ENCODE measurements at places on chromosomes 16 and 17. TPM values are rescaled to one million over a fixed set of nuclear protein-coding genes. Genes with fewer than 3 reads are reported as not detected.

SRCAP gene
- total RNA-seq = 75.4 TPM

PLA2G15 gene
- total RNA-seq = 9.0 TPM

CBX4 gene
- total RNA-seq = 9.8 TPM

CHP2 gene
- not detected for total RNA-seq

ADAD2 gene
- total RNA-seq = not detected

- no peak overlapping the region for H3K4me3 ChIP-seq
- DNase-seq = no peak
- H3K4me1 ChIP-seq = peaks cover 3% of the 10 kb centered on the region
- H3K36me3 ChIP-seq = no peaks in the 10 kb centered on the region
- H3K27me3 ChIP-seq = peaks cover 22% of the 10 kb centered on the region
These were observed 4.3 kb downstream of the MT1H start for GRCh38 chr16:56673921-56674320.

- H3K36me3 ChIP-seq = no peaks in the 10 kb centered on the region
- H3K4me1 ChIP-seq = peaks cover 8% of the 10 kb centered on the region
- H3K4me3 ChIP-seq = peak overlapping the region; percentile 70
- H3K27me3 ChIP-seq = no peaks in the 10 kb centered on the region
- no peak overlapping the region for H3K27ac ChIP-seq
- no peak for DNase-seq
These were observed 23.8 kb upstream of the CRYM start for GRCh38 chr16:21301895-21302291.

- no peaks in the 10 kb centered on the region for H3K27me3 ChIP-seq
- no peaks in the 10 kb centered on the region for H3K36me3 ChIP-seq
- H3K4me1 ChIP-seq = no peaks in the 10 kb centered on the region
- H3K4me3 ChIP-seq = no peak overlapping the region
- DNase-seq = no peak
These were observed 25.2 kb downstream of the C17orf67 start for GRCh38 chr17:56808503-56808902.

DNA sequence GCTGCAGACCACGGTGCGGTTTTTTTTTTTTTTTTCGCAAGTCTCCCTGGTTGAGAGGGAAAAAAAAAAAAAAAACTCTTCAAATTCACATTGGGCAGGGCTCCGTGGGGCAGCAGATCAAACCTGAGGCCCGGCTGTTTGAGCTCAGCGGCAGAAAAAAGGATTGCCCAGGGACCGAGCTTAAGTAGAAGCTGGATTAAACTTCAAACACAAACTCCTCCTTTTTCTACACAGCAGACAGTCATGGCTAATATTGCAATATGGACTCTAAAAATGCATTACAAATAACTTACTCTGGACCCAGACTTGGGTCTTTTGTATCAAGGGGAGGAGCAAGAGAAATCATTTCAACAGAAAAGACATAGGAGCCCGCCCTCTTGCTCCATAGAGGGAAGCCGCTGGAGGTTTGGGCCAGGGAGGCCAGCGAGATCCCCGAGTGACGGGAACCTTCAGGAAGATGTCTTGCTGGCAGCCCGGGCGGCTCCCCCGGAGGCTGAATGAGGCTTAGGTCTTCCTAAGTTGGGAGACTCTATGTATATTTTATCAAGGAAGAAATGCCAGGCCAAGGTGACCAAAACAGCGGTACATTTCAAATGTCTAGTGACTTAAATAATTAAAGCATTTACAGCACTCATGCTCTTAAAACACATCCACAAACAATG lies 167.7 kb downstream of the ZNF423 start:
- no peak for DNase-seq
- no peaks in the 10 kb centered on the region for H3K27me3 ChIP-seq
- no peak overlapping the region for H3K4me3 ChIP-seq
- no peaks in the 10 kb centered on the region for H3K4me1 ChIP-seq

GRCh38 chr16:84948851-84949610 lies 62.3 kb downstream of the ZDHHC7 start:
- no peaks in the 10 kb centered on the region for H3K36me3 ChIP-seq
- H3K4me3 ChIP-seq = no peak overlapping the region
- no peaks in the 10 kb centered on the region for H3K27me3 ChIP-seq
- peaks cover 9% of the 10 kb centered on the region for H3K4me1 ChIP-seq
- no peak for DNase-seq

GRCh38 chr16:67063008-67063407 lies 34.1 kb downstream of the CBFB start:
- no peak overlapping the region for H3K27ac ChIP-seq
- no peak overlapping the region for H3K4me3 ChIP-seq
- peaks cover 14% of the 10 kb centered on the region for H3K36me3 ChIP-seq
- DNase-seq = no peak
- peaks cover 4% of the 10 kb centered on the region for H3K4me1 ChIP-seq
